ENCODE measurements at places on chromosomes 2 and 18. TPM values are rescaled to one million over a fixed set of nuclear protein-coding genes. Genes with fewer than 3 reads are reported as not detected.

- no peaks in the 10 kb centered on the region for H3K4me1 ChIP-seq
- H3K27me3 ChIP-seq = no peaks in the 10 kb centered on the region
- no peak overlapping the region for H3K27ac ChIP-seq
- no peak overlapping the region for H3K4me3 ChIP-seq
- no peak for DNase-seq
Observed at GRCh38 chr2:209314653-209315052, 109.2 kb upstream of the MAP2 start.

PTPN4 gene
- 117 TPM for total RNA-seq

FAM98A gene
- total RNA-seq = 40.7 TPM

DNA sequence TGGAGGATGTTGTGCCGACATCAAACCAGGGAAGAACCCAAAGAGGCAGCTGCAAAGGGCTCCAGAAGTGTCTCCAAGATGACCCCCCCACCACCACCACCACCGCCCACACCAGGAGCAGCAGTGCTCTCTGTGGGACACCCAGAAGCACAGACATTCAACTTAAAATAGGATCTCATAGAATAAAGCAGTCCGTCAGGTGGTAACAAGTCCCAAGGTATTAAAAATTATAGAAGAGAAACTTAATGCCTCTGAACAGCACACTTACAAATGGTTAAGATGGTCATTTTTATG is 155.5 kb upstream of the ID2 start:
- H3K27ac ChIP-seq = no peak overlapping the region
- no peaks in the 10 kb centered on the region for H3K27me3 ChIP-seq
- H3K36me3 ChIP-seq = no peaks in the 10 kb centered on the region
- H3K4me1 ChIP-seq = peaks cover 14% of the 10 kb centered on the region
- H3K4me3 ChIP-seq = no peak overlapping the region

DNA sequence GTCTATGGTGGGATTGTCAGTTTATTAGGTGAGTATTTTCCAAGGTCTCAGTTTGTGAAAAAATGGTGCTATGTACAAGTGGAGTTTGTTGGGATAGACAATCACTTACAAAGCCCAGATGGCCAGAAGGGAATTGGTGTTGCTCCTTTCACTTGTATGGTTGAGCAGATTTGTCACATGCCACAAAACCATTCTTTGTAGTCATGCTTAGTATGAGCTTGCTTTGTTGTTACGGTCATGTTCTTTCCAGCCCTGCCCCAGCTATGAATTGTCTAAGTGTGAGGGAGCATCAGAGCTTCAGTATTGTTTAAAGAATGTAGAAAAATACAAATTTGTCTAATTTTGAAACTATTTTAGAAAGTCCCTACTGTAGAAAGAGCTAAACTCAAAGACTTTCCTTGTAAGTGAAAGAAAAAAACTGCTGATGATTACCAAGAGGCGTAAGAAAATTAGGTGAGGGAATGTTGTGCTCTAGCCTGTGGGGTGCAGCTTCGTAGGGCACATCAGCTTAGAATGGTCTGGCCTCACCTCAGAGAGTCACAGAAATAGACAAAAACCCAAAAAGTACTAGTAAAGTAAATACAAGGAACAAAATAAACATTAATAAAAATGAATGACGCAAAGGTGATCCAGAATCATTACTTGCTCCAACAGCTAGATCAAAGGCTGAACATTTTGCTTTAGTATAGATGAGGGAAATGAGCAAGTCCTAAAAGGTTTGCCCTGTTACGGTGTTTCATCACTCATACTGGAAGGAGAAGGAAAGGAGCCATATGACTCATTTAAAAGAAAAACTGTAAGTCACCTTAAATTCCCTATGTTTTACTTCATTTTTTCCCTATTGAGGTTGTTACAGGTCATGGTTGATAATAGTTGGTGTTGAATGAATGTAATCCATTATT is 9.2 kb downstream of the TGIF1 start:
- DNase-seq = no peak
- no peak overlapping the region for H3K27ac ChIP-seq
- H3K4me1 ChIP-seq = peaks cover 5% of the 10 kb centered on the region
- no peaks in the 10 kb centered on the region for H3K36me3 ChIP-seq

PECR gene
- 21.6 TPM for total RNA-seq

APLF gene
- total RNA-seq = 5.8 TPM

C2orf92 gene
- total RNA-seq = 13.7 TPM

SOX11 gene
- 22.1 TPM for total RNA-seq

DNA sequence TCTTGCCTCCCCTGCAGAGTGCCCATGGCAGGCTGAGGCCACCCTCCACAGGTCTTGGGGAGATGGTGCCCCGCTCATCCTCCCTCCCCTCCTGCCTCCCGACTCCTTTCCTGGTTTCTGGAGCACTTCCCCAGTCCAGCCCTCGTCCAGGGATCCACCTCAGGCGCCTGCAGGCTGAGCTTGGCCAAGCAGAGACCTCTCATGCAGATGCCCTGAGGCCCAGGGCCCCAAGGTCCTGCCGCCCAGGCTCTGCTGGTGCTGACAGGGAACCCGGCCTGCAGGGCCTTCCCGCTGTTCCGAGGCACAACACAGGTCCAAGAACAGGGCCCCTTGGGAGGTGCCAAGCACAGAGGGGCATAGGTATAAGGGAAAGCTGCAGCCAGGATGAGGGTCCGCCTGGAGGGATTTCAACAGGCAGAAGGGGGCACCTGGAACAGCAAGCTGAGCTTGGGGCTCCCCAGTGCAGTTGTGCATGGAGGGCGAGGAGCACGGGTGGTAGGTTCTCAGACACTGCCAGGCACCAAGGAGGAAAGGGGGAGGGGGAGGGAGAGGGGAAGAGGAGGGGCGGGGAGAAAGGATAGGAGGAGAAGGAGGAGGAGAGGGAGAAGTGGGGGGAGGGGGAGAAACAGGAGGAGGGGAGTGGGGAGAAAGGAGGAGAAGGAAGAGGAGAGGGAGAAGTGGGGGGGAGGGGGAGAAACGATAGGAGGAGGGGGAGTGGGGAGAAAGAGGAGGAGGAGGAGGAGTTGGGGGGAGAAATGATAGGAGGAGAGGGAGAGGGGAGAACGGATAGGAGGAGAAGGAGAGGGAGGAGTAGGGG is 1.2 kb upstream of the ANO7 start:
- no peak overlapping the region for H3K27ac ChIP-seq
- peaks cover 31% of the 10 kb centered on the region for H3K36me3 ChIP-seq
- H3K4me3 ChIP-seq = no peak overlapping the region
- no peaks in the 10 kb centered on the region for H3K27me3 ChIP-seq
- peaks cover 9% of the 10 kb centered on the region for H3K4me1 ChIP-seq
- no peak for DNase-seq

GRCh38 chr18:41955688-41956087 is 654 bp downstream of the PIK3C3 start:
- H3K27me3 ChIP-seq = no peaks in the 10 kb centered on the region
- H3K4me1 ChIP-seq = no peaks in the 10 kb centered on the region
- H3K36me3 ChIP-seq = peaks cover 6% of the 10 kb centered on the region
- no peak for DNase-seq

DNA sequence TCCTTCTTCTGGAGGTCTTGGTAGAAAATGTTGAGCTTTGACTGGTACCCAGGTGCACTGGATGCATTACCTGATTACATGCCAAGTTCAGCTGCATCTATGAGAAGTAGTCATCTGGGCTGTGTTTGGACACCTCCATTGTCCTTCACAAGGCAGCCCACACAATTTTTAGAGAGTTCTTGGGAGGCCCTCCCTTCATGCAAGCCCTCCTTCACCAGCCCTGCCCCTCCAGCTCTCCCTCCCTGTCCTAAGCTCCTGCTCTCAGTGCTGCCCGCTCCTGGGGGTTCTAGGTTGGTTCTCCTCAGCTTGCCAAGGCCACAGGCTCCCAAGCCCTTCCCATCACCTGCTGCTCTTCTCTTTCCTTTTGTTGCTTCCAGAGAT is 148.7 kb downstream of the DYSF start:
- no peaks in the 10 kb centered on the region for H3K27me3 ChIP-seq
- H3K4me3 ChIP-seq = no peak overlapping the region
- no peak for DNase-seq
- no peaks in the 10 kb centered on the region for H3K36me3 ChIP-seq

DNA sequence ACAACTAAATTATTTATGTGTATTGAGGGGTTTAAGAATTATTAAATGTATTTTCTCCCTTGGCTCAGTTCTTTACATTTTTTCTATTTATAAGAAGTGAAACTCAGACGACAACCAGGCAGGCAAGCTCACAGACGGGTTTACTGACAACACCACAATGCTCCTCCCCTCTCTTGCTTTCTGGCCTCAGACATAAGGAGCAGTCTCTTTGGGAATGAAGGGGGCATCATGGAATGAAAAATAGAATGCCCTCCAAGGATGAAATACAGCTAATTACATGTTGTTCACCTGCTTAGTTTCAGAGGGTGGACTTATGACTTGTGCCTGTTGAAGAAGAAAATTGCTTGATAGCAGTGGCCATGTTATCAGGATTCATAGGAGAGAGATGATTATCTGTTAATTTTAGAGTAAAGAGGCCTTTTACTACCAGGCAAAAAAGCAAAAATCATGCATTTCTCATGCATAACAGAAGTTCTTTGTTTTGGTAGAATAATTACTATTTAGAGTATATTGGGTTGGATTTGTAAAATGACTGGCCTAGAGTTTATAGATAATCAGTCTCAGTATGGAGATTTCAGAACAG is 172.1 kb upstream of the LRRTM1 start:
- peak overlapping the region; percentile 65 for H3K27ac ChIP-seq
- H3K4me1 ChIP-seq = no peaks in the 10 kb centered on the region
- H3K4me3 ChIP-seq = no peak overlapping the region
- H3K36me3 ChIP-seq = no peaks in the 10 kb centered on the region
- no peaks in the 10 kb centered on the region for H3K27me3 ChIP-seq

TCF7L1 gene
- total RNA-seq = 6.5 TPM

- H3K27me3 ChIP-seq = no peaks in the 10 kb centered on the region
- DNase-seq = no peak
- H3K4me1 ChIP-seq = no peaks in the 10 kb centered on the region
- H3K4me3 ChIP-seq = no peak overlapping the region
- H3K27ac ChIP-seq = no peak overlapping the region
Observed at GRCh38 chr2:34810456-34810855, 1211.4 kb upstream of the FAM98A start.

DNA sequence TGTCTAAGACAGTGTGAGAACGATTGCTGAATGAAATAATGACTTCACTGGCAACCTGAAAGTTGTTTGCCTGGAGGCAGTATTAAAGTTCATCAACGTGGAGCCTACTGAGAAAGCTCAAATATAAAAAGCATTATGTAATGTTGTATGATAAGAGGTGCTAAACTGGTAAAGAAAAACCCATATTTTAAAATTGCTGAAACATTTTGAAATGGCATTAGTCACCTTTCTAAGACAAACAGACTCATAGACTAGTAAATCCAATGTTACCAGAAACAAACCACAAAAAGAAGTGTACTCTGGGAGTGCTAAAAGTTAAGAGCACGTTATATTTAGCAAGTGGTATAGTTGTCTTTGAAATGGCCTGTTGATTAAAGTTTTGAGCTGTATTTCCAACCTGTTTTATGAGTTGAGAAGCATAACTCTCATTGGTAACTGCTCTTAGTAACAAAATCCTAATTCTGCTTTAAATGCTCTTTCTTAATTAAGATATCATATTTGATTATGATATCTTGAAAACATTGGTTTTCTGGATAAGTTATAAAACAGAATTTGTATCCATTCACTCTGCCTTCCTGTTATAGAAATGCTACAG is 62.7 kb downstream of the CYP1B1 start:
- H3K4me1 ChIP-seq = no peaks in the 10 kb centered on the region
- no peak overlapping the region for H3K4me3 ChIP-seq
- no peak overlapping the region for H3K27ac ChIP-seq
- no peak for DNase-seq

DNA sequence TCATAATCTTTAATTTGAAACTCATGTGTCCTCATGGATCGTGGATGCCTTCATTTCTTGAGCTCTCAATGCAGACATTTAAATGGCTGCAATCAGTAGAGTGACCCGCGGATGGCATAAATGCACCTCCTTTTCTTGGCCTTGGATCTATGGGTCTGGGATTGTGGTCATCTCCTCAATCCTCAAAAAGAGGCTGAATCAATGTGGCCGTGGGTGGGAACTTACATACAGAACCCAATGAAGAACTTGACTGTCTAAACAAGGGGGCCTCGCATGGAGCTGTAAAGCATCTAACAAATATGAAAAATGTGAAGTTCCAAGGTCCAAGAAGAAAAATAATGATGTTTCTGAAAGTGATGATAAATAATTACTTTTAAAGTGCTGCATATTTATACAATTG is 2.9 kb downstream of the HOXD13 start:
- peaks cover 97% of the 10 kb centered on the region for H3K27me3 ChIP-seq
- H3K27ac ChIP-seq = no peak overlapping the region
- H3K4me1 ChIP-seq = peaks cover 39% of the 10 kb centered on the region
- H3K36me3 ChIP-seq = no peaks in the 10 kb centered on the region
- no peak overlapping the region for H3K4me3 ChIP-seq
- no peak for DNase-seq

DNA sequence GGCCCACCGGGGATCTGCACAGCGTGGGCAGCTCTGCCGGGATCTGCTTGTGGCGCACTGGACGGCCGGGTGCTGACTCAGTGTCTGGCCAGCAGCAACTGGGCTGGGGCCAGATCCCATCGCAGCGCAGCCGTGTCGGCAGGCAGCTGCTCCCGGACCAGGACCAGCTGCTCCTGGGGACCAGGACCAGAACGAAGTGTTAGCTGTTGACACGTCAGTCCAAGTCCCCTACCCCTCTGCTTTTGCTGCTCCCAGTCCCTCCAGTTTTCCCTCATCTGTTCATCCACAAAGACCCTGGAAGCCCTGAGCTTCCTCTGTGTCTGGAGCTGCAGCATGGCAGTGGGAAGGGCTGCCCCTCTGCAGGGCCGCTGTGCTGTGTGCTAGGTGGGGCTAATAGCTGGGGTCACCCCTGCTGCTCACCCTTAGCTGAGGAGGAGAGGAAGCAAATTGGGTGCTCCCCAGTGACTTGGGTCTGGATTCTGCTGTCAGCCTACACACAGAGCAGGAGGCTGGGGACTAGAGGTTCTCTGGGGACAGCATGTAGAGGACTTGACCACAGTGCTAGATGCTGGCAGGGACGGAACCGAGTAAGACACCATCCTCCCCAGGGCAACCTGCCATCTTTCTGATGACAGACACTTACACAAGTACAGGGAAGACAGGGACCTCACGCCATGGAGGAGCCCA is 16.9 kb upstream of the KIF1A start:
- H3K27me3 ChIP-seq = no peaks in the 10 kb centered on the region
- no peaks in the 10 kb centered on the region for H3K36me3 ChIP-seq
- H3K4me1 ChIP-seq = peaks cover 34% of the 10 kb centered on the region
- no peak overlapping the region for H3K27ac ChIP-seq
- no peak overlapping the region for H3K4me3 ChIP-seq

GRCh38 chr2:211516537-211516936 is 960.1 kb downstream of the CPS1 start:
- H3K27ac ChIP-seq = no peak overlapping the region
- no peaks in the 10 kb centered on the region for H3K27me3 ChIP-seq
- no peaks in the 10 kb centered on the region for H3K4me1 ChIP-seq
- no peak for DNase-seq
- H3K36me3 ChIP-seq = no peaks in the 10 kb centered on the region

MROH2A gene
- under 0.01 TPM for total RNA-seq

IL1RL2 gene
- total RNA-seq = 0.28 TPM

GRCh38 chr18:34315591-34316352 is 91.1 kb upstream of the NOL4 start:
- H3K27me3 ChIP-seq = no peaks in the 10 kb centered on the region
- H3K4me3 ChIP-seq = no peak overlapping the region
- H3K27ac ChIP-seq = no peak overlapping the region
- no peaks in the 10 kb centered on the region for H3K36me3 ChIP-seq
